NCI-H2029 (cell line): ENCODE measurements at places on chromosomes 5 and 9.

- DNase-seq = no peak
These were observed 88.6 kb upstream of the RASGRF2 start for GRCh38 chr5:80871541-80871961.

DNA sequence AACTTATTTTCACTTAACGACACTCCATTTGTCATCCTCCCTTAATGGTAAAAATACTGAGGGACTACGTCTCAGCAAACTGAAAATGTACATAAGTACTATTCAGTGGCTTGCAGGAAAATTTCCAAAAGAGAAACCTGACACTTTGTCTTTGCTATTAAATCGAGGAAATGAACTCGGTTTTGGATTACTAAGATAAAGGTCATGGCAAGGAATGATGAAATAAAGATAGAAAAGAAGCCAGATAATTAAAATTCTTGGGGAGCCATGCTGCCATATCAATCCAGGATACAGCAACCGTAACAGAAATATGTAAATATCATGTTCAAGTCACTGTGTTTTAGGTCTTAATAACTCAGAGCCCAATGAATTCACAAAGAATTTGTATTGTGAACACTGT is 647.8 kb downstream of the CDH9 start:
- peak; percentile 1 for DNase-seq

DNA sequence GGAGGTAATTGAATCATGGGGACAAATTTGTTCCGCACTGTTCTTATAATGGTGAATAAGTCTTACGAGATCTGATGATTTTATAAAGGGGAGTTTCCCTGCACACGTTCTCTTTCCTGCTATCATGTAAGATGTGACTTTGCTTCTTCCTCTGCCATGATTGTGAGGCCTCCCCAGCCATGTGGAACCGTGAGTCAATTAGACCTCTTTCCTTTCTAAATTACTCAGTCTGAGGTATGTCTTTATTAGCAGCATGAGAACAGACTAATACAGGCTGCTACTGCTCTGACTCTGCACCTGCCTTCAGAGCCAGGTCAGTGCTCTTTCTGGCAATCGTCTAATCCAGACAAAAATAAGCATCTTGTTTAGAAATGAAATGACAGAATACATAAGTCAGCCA is 479.2 kb upstream of the TUSC1 start:
- no peak for DNase-seq

DNA sequence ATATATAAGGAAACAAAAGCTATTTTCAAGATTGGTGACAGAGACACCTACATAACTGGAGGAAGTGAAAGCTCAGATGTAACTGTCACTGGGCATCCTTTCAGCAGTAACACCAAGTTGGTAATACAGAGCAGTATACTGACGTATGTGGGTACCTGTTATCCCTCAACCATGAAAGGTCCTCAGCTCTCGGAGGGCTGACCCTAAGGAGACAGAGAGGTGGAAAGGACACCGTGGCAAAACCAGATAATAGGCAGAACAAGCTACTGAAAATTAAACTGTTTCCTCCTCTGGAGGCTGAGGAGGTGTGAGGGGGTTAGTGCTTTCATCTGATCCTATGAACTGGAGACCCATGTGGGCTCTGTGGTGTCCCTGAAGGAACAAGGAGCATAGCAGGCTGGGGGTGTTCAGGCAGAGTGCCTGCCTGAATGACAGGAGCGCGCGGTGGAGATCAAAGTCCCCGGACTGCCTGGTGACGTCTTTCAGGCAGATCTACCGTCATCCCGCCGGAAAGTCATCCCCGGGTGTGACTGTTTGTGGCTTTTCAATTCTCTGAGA is 130.2 kb upstream of the FSTL4 start:
- DNase-seq = no peak

- no peak for DNase-seq
These were observed 125.7 kb upstream of the SMIM23 start for GRCh38 chr5:171659896-171660295.

DNA sequence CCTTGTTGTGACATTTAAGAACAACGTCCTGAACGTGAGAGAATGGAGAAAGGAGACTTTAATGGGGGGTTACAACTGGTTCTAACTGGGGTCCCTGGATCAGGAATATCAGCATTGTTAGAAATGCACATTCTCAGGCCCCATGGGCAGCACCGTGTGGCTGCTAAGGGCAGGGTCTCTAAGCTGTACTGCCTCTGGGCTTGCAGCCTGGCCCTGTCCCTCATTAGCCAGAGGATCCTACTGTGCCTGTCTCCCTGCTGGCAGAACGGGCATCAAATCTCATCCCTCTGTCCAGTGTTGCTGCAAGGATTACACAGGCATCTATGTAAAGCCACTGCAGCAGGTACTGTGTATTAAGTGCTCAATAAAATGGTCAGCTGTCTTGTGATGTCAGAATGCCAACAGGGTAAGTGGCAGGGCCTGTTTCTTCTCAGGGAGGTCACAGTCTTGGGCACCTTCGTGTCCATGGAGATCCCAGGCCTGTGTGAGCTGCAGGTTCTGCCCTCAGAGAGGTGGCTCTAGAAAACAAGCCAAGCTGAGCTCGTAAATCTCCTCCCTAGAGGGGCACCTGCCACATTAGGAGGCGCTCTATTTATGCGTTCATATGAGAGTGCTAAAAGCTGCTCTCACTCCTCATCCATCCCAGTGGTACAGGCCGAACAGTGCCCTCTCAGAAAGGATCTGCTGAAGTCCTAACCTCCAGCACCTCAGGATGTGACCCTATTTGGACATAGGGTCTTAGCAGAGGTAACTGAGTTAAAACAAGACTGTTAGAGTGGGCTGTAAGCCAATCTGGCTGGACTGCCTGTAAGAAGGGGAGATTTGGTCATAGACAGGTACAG is 210.5 kb downstream of the GADD45G start:
- no peak for DNase-seq

GRCh38 chr9:37751186-37751585 is 2.4 kb upstream of the TRMT10B start:
- DNase-seq = no peak

DNA sequence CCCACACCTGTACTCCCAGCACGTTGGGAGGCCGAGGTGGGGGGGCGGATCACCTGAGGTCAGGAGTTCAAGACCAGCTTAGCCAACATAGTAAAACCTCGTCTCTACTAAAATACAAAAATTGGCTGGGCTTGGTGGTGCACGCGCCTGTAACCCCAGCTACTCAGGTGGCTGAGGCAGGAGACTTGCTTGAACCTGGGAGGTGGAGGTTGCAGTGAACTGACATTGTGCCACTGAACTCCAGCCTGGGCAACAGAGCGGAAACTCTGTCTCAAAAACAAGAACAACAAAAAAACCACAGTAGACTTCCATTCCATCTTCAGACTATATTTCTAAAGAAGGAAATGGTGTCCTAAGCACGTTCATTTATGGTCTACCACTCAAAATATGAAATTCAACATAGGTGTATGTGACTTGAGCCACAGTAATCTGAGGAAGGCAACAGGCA is 14.2 kb upstream of the SERINC5 start:
- DNase-seq = no peak

DNA sequence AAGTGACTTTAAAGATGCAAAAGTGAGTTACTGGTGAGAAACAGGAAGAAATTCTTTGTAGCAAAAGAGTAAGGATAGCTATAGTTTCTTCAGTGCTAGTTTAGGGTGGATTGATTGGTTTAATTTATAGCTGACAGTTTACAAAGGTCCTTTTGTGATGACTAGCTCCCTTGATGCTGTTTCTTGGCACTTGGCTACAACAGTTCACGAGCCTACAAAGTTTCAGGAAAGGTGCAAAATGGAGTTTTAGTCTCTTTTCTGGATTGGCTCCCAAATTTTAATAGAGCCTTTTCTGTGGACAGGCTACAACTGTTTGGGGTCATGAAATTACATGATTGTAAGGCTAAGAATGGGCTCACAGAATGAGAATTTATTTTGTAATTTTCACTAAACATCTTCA is 40.9 kb upstream of the BNIP1 start:
- DNase-seq = no peak
